ENCODE measurements at places on chromosomes 1 and 21.

- DNase-seq: peak; percentile 87
Measured at GRCh38 chr1:210233495-210234328, 1.1 kb downstream of the SERTAD4 start.

DNA sequence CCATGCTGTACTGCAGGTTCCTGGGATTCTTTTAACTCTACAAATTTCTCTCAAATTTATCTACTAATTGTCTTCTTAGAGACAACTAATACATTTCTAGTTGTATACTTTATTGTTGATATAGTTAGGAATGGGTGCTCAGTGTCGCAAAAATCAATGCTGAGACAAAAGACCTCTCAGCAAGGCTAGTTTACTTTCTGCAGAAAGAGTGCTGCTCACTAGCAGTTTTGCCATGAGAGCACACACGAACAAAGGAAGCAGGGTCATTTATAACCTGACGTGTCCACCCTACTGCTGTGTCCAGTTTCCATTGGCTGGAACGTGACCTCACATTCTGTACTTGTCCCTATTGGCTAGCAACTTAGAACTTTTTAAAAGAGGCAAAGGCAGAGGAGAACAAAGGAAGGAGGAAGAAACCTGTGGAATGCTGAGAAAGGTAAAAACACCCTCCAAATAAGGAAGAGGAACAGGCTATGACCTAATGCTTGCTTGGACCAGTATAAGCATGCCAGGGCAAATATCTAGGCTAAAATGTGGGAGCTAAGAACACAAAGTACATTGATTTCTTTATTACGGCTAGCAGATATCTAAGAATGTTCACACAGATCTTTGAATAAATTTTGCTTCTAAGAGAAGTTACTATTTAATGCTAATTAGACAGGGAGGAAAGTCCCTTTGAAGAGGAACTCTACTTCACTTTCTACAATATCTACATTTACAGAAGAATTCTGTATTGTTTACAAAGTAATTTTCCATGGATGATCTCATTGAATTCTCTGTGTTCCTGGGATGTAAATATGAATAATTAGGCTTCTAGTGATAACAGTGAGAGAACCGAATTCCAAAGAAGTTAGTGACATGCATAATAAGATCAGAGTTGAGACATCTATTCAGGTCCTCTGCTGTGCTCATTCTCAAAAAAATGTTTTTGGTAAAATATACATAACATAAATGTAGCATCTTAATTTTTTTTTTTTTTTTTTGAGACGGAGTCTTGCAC, 86.0 kb upstream of the MAP10 start:
- no peak for DNase-seq

DNA sequence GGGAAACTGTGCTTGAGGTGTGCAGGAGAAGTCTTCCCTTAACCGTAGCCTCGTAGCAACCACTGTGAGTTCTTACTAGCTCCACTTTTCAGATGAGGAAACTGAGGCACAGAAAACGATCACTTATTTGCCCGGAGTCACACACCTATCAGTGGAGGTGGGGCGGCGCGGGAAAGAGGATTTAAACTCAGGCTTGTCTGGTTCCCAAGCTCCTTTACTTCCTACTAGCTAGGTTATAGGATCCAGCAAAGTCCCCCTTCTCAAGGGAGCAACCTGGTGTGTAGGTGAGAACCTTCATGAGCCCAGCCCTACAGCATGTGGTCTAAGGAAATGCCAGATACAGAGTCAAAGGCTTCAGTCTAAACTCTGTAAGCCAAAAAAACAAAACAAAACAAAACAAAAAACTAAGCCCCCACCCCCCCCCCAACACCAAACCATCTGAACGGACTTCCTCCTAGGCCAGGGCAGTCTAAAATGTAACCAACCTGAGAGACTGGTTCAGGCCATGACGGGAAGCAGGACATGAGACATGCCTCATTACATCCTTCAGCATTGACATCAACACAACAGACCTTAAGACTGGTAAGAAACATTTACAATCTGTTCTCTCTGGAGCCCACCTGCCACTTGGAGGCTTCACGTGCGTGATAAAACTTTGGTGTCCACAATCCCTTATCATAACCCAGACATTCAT, 709 bp upstream of the FBXO42 start:
- no peak for DNase-seq

DNA sequence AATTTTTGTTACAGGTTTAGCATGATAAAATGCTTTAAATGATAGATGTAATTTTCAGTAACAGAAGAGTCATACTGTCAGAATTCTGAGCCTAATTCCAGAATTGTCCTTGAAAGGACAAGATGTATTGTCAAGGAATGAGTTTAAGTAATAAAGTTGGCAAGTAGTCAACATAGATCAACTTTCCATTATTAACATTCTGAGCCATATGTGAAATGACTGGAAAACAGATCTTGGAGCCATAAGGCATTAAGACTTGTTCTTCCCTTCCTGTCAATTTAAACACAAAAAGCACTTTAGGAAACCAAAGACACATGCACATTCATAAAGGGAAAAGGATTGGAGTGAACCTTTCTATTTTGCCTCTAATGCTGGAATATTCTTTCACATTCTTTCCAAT, 107.0 kb downstream of the ODF2L start:
- no peak for DNase-seq

DNA sequence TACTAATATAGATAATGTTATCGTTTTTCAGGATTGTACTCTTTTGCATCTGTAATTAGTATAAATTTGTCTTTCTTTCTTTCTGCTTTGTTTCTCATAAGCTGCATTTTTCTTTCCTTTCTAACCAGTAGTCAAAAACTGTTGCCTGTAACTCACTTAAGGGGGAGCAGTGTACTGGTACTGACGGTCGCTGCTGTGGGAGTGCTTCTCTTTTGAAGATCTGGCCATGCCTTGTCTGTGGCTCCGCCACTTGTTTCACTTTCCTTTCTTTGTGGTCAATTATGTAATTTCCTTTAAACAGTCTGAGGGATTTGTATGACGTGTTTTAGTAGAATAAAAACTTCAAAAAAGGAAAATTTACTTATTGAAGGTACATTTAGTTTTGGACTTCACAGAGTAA, 37.0 kb downstream of the MIA3 start:
- DNase-seq: no peak

DNA sequence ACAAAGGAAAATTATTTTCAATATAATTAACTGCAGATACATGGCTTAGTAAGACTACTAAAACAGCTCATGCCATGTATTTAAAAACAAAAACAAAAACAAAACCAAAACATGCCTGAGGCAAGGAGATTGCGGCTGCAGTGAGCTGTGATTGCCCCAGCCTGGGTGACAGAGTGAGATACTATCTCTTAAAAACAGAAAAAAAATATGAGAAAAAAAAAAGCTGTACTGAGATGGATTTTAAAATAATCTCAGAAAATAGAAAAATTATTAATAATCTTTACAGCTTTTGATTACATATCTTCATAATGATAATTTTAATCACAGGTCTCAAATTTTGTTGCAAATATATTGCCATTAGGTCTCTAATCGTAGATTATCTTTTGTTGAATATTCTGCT, 24.0 kb upstream of the LIN9 start:
- DNase-seq: no peak

DNA sequence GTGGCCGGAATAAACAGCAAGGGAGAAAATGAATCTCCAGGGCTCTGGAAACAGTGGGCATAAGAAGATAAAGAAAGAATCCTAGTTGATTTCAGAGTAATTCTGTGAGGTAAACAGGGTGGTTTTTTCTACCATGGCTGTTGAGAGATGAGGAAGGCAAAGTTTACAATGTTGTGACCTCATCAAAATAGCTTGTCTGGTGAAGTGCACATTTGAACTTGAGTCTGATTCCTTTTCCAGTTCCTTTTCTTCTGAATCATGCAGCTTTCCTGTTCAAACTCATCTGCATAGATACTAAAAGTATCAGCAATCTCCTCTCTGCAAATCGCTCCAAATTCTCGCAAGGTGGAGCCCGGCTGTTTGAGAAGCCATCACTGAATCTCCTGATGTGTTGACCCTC, 161.7 kb downstream of the PLPP3 start:
- no peak for DNase-seq

DNA sequence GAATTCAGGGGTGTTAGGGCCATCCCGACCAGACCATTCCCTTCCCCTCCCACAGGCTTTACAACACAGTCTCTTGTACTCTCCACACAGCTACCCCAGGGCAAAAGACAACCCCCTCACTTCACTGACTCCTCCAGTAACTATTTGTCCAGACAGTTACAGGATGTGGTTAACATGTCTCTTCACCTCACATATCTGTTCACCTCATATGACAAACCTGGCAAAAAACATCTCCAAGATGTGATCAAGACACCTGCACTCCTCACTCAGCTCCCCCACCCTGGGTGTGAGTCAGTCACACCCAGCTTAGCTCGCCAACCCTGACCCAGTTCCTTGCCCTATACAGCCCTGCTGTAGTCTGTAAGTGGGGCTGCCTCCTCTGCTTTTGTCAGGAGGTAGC, 490.5 kb upstream of the CHRM3 start:
- DNase-seq: no peak

GRCh38 chr1:93774707-93775106, 93.1 kb upstream of the BCAR3 start:
- DNase-seq: no peak

DNA sequence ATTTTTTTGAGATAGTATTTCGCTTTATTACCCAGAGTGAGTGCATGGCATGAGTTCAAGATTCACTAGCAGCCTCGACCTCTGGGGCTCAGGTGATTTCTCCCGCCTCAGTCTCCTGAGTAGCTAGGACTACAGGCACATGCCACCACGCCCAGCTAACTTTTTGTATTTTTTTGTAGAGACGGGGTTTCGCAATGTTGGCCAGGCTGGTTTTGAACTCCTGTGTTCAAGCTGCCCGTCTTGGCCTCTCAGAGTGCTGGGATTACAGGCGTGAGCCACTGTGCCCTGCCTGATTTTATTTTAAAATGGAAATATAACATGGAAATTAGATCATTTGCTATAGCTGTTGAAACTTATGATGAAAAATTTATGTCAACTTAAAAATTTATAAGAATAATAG, 30.1 kb downstream of the RTCA start:
- no peak for DNase-seq

- peak; percentile 78 for DNase-seq
Measured at GRCh38 chr1:109509176-109510134, at the start of gene AMIGO1. Gene AMIGO1, minus strand, starts transcription at chr1:109509727. Its CDS starts 815 bp downstream, at chr1:109508912.

GRCh38 chr1:227263869-227264268, 54.4 kb downstream of the CDC42BPA start:
- DNase-seq: no peak

GRCh38 chr1:156460525-156460924, 40.0 kb downstream of the MEF2D start:
- DNase-seq: no peak

DNA sequence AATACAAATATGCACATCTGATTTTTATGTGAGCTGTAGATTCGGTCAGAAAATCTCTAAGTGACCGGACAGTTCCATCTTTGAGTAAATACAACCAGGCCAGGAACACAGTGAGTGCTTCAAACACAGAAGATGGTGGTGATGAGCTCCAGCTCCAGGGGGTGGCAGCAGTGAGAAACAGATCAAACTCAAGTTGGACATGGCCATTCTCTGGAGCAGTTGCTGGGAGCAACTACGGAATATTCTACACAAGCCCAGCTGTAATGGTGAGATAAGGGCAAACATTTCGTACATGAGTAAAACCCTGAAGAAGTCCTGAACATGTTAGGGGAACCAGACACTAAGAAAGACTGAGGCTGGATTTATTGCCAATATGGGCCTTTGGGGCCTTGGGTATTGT, 100.7 kb downstream of the BARHL2 start:
- peak; percentile 2 for DNase-seq

DNA sequence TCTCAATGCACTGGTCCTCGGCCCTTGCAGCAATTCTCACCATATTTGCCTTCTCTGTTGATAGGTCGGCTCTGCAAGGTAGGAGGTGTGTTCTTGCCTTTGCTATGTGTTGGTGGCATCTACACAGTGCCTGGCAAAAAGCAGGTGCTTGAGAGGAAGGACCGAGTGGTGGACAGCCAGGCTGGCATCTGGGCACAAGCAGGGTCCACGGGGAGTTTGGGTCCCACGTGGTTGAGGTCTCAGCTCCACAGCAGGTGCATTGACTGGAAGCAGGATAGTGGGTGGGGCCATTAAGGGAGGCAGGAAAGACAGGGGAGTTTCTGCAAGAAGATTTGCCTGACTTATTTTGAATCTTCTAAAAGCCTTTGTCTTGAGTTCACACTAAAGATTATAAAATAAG, 81.2 kb upstream of the WNT4 start:
- no peak for DNase-seq

DNA sequence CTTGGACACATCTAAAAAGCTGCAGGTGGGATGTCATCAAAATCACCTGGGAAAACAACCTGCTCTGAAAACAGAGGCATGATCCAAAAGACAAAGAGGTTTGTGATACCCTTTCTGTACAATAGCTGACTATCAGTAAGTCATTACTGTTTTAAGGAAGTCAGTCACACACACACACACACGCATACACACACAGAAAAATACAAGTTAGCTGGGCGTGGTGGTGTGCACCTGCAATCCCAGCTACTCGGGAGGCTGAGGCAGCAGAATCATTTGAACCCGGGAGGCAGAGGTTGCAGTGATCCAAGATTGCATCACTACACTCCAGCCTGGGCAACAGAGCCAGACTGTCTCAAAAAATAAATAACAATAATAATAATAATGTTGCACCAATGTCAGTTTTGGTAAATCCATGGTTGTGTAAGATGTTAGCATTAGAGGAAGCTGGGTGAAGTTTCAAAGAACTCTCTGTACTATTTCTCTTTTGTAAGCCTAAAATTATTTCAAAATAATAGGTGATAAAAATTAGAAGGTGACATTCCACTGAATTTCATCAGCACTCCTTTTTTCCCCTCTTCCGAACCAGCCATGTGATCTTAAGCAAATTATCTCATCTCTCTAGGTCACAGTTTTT, 9.9 kb upstream of the HLCS start:
- no peak for DNase-seq
